ENCODE measurements at places on chromosomes 12 and 14.
A peak's percentile ranks its signal among the peaks of the same experiment; 100 is the strongest.

GRCh38 chr14:75715926-75716780 is 55.1 kb downstream of the TTLL5 start:
- DNase-seq = no peak

GRCh38 chr14:73771848-73772638 is 57.9 kb upstream of the PNMA1 start:
- DNase-seq = no peak

DNA sequence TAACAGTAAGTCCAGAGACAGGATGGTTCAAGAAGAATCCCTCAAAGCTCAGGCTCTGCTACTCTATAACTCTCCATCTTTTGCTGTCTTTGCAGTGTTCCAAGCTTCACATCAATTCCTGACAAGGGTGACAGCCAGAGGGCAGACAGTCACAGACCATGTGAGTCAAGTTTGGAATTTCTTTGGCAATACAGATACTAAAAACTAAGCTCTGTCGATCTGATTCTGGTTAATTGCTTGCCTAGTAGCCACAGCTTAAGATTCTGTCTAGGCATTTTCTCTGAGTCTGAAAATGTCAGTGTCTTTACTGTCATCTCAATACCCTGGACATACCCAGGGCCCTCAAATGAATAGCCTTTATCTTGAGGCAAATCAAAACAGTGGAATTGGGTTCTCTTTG is 153.7 kb downstream of the CEP128 start:
- DNase-seq = no peak

DNA sequence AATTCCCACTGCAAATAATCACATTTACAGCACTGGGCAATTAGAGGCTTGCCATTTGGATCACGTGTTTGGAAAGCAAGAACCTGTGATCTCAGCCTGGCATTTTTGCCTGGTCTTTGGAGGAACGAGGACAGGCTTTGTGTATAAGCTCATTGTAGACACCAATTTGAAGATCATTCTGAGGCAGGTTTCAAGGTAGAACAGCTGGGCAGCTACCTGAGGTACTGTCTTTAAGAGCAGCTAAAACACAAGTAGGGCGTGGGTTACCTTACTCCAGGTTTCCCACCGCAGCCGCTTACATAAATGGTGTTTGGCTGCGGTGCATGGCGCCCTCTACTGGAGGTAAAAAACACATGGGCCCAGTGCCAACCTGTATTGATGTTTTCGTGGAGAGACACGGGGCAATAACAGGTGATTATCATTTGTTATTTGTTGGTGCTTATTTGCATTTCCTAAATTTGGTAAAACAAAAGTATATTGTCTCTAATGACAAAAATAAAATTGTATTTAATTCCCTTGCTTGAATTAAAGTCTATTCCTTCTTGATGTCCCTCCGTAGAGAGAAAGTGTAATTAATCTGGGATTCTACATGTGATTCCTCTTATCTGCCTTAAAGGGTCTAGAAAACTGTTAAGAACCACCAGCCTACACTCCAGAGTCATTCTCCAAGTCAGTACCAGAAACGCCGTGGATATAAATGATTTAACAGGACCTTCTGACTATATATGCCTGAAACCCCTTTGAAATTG is 69.7 kb downstream of the SVOP start:
- peak; percentile 49 for DNase-seq

DNA sequence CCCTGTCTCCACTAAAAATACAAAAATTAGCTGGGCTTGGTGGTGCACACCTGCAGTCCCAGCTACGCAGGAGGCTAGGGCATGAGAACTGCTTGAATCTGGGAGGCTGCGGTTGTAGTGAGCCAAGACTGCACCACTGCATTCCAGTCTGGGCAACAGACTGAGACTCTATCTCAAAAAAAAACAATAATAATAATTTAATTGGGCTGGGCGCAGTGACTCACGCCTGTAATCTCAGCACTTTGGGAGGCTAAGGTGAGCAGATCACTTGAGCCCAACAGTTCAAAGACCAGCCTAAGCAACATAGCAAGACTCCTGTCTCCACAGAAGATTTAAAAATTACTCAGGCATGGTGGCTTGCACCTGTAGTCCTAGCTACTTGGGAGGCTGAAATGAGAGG is 26.7 kb downstream of the CBX5 start:
- DNase-seq = no peak

DNA sequence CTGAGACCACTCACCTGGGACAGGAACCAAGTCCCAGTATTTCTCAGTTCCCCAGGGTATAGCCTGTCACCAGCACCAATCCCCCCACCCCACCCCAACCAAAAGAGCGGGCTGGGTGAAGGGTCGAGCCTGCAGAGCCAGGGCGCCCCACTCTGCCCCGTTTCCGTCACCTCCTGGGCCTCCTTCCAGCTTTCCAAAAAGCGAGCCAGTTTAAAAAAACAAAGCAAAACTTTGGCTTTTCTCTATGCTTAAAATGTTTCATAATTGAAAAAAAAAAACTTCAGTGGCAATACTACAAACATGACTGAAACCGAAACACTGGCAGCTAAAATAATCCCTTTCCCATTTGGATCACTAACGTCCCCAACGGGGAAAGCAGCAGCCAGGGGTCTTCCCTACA is 7.5 kb downstream of the CAMKK2 start:
- DNase-seq = no peak

DNA sequence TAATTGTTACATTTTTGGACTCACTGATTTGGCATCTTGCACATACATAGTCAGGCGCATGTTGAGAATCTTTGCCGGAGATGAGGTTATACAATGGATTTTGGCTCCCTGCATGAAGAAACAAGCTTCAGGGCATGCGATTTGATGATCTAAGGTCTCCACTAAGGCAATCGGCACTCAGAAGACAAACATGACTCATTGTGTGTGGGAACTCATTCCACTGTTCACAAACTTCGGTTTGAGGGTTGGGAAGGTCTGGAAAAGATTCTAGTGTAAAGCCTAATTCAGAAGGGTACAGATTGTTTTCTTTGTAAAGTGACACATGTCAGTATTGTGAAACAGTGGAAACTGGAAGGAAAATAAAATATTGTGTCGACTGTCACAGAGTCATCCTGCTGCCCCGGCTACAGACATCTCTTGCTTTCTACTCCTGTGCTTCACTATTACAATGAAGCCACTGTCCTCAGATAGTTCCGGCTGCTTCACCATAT is 192.6 kb upstream of the HMGA2 start:
- no peak for DNase-seq

DNA sequence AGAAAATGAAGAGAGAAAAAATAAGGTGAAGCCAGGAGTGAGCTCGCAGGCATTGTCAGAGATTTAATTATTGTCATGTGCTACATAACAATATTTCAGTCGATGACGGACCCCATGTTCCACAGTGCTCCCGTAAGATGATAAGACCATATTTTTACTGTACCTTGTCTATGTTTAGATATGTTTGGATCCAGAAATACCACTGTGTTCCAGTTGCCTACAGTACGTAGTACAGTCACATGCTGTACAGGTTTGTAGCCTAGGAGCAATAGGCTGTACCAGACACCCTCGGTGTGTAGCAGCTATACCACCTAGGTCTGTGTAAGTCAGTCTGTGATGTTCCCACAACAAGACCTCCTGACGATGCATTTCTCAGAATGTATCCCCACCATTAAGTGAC is 137.5 kb downstream of the FBXL14 start:
- no peak for DNase-seq

GRCh38 chr12:45663455-45663854 is 66.1 kb upstream of the ARID2 start:
- DNase-seq = no peak

GRCh38 chr12:113858841-113859386 is 107.2 kb downstream of the RBM19 start:
- no peak for DNase-seq

- DNase-seq = no peak
Observed at GRCh38 chr12:11906286-11906935, 164.3 kb upstream of the BCL2L14 start.

- DNase-seq = no peak
Observed at GRCh38 chr12:113403435-113404415, at the start of gene SDS. Gene SDS, minus strand, starts transcription at chr12:113403887. Its CDS starts 4,179 bp downstream, at chr12:113399708.

GRCh38 chr12:84986586-84986985 is 49.5 kb downstream of the TSPAN19 start:
- no peak for DNase-seq

DNA sequence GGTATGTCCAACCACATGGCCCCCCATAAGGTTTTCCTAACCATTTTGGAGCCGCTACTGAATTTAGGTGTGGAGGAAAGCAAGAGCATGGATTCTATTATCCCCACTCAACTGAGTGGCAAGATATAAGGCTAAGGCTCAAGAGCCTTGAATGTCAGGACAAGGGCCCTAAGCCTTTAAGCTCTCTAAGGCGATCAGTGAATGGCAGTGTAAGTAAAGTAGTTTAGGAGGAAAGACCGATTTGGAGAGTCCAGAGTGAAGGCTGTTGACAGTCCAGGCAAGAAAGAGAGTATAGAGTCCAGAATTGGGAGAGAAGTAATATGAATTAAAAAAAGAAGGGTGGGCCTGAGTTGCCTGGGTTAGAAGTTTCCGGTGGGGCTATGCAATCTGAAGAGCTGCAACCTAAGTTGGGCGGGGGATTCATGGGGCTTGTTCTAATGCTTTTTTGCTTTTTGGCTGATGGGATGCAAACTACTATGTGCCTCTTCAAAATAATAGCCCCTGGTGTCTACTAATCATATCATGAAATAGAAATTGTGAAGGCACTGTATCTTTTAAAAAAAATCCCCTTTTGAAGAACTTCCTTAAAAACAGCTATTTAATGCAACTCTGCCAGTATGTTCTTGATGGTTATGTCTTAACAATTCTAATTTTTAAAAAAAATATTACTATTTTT is at the start of gene SPIC:
Gene SPIC, plus strand, starts transcription at position 626 of the 676 bp plus-strand sequence. CDS start 1,569 bp downstream, outside the sequence.
- DNase-seq = no peak

- DNase-seq = no peak
Observed at GRCh38 chr12:130975116-130975515, 21.4 kb downstream of the ADGRD1 start.

GRCh38 chr12:95859344-95859816 is 628 bp downstream of the SNRPF start:
- DNase-seq = no peak

DNA sequence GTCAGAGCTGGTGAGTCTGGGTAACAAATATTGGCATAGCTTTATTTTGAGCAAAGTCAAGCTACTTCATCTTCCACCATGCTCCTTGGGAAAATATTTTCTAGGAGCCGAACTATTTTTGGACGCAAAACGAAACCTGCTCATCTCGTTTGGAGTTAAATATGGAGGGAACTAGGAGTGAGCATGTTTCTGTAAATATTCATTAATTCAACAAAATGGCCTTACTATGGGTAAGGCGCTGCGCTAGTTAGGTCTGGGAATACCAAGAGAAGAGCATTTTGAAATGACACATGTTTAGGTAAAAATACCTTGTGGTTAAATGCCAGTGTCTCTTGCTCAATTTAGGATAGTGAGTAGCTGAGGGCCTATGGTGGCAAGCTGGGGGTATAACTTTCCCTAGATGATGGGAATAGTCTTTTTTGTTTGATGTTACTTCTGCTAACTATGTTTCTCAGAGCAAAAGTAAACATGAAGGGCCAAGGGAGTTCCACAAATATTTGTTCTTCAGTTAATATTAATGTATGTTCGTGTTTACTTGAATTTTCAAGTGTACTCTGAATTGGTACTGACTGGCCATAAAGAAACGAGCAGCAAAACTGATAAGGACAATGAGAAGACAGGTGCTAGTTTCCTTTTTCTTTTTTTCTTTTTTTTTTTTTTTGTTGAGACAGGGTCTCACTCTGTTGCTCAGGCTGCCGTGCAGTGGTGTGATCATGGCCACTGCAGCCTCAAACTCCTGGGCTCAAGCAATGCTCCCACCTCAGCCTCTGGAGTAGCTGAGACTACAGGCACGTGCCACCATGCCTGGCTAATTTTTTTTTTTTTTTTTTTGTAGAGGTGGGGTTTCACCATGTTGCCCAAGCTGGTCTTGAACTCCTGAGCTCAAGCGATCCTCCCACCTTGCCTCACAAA is 77.7 kb downstream of the MAP1LC3B2 start:
- no peak for DNase-seq

DNA sequence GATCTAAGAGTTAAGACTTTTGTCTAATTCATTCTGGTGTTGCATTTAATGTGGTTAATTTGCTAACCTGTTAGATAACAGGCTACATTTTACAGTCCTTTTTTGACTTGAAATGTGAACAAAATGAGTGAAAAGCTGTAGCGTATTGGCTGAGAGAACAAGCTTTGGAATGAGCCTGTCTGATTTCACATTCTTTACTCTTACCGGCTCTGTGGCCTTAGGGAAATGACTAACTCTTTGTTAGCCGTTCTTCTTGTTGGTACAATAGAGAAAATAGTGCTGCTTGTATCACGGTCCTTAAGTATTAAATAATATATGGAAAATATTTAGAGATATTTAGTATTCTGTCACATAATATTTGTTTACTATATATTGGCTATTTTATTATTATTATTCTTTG is 1.9 kb downstream of the MNAT1 start:
- no peak for DNase-seq

DNA sequence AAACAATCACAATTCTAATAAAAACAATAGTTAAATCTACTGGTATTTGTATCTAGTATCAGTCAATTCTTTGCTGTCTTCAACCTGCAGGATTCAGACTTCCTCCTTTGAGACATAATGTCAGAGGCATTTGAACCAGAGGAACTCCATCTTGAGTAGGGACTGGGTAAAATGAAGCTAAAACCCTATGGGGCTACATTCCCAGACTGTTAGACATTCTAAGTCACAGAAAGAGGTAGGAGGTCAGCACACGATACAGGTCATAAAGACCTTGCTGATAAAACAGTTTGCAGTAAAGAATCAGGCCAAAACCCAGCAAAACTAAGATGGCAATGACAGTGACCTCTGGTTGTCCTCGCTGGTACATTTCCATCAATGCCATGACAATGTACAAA is 48.2 kb upstream of the MAP3K9 start:
- no peak for DNase-seq

- no peak for DNase-seq
Observed at GRCh38 chr14:71225113-71225512, 317.9 kb downstream of the PCNX1 start.
